ENCODE measurements at places on chromosomes 13 and 19.

GRCh38 chr19:9735986-9736385 is 32.6 kb downstream of the ZNF846 start:
- DNase-seq, result no peak

DNA sequence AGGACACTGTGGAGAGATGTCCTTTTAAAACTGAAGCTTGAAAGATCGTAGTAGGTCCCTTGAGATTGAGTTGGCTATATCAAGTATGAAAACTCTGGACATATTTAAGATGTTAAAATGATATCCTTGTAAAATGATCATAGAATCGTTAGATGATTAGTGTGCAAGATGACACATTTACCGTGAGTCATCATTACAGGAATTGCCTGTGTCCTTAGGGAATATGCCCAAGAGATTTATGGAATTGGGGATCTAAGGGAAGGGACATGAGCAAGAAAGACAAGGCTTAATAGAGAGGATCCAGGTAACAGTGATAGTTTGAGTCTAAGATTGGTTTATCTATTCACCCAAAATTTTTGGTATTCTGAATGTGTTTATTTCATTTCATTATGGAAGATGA is 233.7 kb downstream of the GPC5 start:
- DNase-seq, result no peak

- DNase-seq, result no peak
These were observed 886 bp downstream of the CRLF1 start for GRCh38 chr19:18605546-18606280.

- DNase-seq, result peak; percentile 31
These were observed 150.9 kb downstream of the PDS5B start for GRCh38 chr13:32737111-32737571.

- peak; percentile 42 for DNase-seq
These were observed 706 bp downstream of the P2RY11 start for GRCh38 chr19:10112037-10112761.

- no peak for DNase-seq
These were observed 6.4 kb downstream of the DACH1 start for GRCh38 chr13:71860547-71861138.

DNA sequence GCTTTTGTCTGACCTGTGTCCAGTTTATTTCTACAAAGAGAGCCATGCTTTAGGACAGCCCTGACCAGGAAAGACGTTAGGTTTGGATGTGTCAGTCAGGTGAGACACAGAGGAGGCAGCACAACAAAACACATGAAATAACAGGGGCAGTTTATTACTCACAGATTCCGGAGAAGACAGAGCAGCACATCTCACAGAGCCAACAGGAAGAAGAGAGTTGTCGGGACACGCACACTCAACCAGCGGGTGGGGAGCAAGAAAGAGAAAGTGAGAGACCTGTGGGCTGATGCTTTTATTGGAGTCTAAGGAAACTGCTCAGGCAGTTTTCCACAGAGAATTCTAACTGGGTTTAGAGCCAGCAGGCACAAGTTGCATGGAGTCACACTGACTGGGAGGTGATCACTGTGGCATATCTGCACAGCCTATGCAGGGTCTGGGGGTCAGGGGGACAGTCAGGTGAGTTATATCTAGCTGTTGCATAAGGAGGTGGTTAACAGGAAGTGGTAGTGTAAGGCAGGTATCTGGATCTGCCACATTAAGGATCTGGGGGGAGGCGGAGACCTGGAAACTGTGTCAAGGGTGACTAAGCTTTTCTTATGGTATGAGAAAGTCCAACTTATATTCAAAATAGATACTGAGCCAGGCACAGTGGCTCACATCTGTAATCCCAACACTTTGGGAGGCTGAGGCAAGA is 24.1 kb upstream of the CEACAM20 start:
- DNase-seq, result no peak

- peak; percentile 43 for DNase-seq
These were observed 319.5 kb upstream of the OBI1 start for GRCh38 chr13:78978381-78978998.

Data from CD4-positive, alpha-beta T cell treated with Interleukin-15 for 4 hours (primary cell).